ENCODE measurements at places on chromosomes 6 and 20.

DNA sequence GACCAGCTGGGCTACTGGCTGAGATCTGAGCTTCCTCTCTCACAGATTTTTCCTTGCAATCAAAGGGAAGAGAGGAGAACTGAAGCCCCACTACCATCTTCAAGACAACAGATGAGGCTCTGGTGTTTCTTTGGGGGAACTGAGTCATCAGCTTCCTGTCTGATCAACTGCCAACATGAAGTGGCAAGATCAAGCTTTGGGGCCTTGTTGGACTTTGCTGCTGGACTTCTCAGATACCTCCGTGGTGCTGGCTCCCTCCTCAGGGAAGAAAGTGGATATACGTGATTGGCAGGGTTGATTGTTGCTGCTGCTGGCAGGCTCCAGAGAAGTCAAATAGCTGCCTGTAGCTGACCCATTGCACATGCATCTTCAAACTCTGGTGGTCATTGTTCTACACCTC, 3.6 kb upstream of the TOX2 start:
- no peak for DNase-seq

DNA sequence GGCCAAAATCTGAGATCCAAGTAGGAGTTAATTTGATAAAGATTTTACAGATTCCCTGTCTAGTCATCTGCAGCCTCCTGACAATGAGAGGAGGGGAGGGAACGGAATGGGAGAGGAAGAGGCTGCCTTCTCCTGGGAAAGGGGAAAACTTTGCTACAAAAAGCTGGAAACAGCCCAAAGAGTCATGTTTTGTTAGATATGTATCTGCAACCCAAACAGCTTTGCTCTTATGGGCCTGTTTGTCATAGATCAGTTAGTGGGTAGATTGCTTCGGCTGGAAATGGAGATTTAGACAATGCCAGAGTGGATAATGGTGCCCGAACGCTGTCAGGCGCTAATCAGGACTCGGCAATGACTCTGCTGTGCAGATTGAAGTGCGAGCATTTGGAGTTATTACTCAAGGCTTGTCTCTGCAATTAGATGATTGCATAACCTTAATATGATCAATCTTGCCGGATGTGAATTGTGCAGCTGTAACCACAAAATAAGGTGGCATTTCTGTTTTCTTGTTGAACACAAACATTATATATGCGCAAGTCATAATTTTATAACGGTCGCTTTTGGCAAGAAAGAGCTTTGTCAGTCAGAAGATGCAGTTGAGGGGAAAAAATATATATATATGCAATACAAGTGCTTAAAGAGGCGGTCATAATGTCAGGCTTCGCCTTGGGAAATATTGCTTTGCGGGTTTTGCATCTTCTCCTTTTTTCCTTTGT, 92.4 kb upstream of the MAFB start:
- DNase-seq: no peak

GRCh38 chr20:61742097-61742825, 323.4 kb downstream of the TAF4 start:
- DNase-seq: no peak

DNA sequence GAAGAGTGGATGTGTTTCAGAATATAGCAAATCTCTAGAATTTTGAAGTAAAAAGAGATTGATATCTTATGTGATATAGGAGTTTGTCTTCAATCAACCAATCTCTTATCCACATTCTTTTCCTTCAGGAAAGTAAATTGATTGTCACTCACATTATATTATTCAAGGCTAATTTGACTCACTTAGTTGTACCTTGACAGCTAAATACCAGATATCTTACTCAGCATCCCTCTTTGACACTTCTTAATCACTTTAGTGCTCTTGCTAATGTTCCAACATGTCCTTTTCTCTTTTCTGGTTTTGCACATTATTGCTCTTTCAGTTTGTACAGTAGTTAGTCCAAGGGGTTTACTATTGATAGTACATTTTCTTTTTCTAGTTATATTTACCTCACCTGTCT, 286.9 kb upstream of the PTCHD4 start:
- no peak for DNase-seq

GRCh38 chr20:11411765-11412164, 505.9 kb upstream of the BTBD3 start:
- DNase-seq: no peak

- no peak for DNase-seq
These were observed 33.4 kb downstream of the MTRES1 start for GRCh38 chr6:107061125-107062020.

- no peak for DNase-seq
These were observed 215.0 kb upstream of the SGK1 start for GRCh38 chr6:134532694-134533624.

GRCh38 chr6:121356575-121356974, 22.3 kb upstream of the TBC1D32 start:
- no peak for DNase-seq

- DNase-seq: no peak
These were observed 327.3 kb downstream of the HDGFL1 start for GRCh38 chr6:22896696-22897095.

GRCh38 chr6:44068607-44069296, 58.5 kb downstream of the MRPL14 start:
- no peak for DNase-seq

GRCh38 chr20:21509597-21510371, 4.1 kb downstream of the NKX2-2 start:
- DNase-seq: no peak

DNA sequence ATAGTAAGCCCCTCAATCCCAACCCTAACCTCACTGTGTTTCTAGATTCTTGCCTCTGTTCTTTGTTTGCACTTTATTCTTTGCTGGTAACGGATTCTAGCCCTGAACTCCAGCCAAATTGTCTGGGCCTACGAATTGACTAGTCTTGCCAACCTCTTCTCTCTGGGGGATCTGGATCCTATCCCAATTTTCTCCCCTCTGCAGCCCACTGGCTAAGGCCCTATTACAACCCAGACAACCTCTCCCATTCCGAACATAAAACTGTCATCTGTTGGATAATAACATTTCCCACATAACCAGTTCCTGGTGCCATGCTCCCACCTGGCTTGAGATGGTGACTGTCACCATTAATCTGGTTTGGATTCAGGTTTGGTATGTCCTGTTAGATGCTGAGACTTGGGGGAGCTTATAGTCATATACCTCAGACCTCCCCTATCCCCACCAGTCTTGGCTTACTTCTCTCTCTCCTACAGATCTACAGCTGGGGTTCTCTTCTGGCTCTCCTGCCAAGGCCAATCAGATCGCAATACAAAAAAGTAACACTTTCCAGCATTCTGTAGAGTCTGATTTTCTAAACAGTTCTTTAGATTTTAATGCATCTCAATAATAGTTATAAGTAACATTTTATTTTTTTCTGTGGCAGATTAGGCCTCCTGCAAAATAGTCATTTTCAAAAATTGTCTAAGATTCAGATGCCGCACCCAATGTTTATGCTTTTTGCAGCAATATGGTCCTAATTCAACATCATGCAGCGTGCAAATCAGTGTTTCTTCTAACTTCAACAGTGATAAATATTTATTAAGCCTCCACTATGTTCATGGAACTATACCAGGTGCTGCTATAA, 29.8 kb upstream of the AHI1 start:
- no peak for DNase-seq

DNA sequence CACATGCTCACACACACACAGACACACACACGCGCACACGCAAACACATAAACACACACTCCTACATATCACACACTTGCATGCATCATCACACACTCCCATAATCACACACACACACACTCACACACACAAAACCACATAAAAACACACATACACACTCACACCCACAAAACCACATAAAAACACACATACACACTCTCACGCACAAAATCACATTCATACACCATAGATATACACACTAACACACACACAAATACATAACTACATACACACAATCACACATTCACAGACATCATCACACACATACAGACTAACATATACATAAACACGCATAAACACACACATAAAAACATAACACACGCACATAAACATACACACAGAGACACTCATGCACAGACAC, 57.8 kb upstream of the QKI start:
- no peak for DNase-seq

DNA sequence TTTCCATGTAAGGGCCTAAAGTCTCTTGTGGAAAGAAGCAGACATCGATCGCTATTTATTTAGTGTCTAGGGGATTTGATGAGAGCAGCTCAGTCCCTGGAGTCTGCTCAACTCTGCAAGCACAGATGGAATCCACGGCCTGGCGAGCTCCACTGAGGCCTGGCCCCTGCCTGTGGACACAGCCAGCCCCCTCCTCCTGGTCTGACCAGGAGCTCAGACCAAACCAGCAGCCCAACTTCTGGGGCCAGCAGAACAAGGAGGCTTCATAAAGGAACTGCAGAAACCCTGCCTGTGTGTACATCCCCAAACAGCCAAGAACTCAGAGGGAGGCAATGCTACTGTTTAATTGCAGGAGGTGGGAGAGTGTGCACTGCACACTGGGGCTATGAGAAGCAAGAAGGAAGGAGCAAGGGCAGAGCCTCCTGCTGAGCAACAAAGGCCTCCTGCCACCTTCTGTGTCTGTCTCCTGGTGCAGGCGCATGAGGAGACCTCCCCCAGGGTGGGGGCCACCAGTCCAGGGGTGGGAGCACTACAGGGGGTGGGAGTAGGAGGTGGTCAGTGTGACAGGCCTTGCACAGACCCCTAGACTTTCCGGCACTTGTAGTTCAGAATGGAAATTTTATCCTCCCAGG, 3.8 kb downstream of the CST5 start:
- DNase-seq: no peak

GRCh38 chr20:7770578-7770977, 169.7 kb downstream of the HAO1 start:
- DNase-seq: no peak

DNA sequence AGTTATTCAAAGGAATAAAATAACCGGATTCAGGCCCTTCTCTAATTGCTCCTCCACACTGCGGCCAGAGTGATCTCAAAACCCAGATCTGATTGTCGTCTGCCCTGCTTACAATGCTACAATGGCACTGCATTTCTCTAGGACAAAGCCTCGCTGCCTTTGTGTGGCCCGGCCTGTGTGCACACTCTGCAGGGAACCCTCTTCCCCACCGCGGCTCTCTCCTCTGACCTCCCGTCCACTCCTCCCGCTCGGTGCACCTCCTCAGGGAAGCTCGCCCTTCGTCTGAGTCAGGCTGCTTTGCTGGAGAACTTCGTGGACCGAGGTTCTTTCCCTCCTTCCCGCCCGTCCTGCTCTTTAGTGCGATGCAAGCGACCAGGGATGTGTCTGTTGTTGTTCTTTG, 101.6 kb upstream of the SNX9 start:
- no peak for DNase-seq

GRCh38 chr6:47188588-47189021, 121.1 kb downstream of the TNFRSF21 start:
- DNase-seq: no peak

DNA sequence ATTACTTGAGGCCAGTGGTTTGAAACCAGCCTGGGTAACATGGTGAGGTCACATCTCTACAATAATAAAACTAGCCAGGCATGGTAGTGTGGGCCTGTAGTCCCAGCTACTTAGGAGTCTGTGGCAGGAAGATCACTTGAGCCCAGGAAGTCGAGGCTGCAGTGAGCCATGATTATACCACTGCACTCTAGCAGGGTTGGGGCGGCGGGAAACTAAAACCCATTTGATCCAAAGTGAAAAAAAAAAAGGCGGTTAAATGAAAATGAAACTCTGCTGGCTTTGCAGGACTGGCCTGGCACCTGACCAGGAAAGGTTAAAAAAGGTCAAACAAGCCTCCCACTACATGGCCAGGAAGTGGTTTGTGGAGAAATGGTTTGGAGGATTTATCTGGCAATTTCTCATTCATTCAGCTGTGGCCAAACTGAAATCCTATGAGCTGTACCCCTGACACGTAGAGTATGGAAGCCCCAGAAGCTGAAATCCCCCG, 36.6 kb downstream of the MTRES1 start:
- peak; percentile 37 for DNase-seq

DNA sequence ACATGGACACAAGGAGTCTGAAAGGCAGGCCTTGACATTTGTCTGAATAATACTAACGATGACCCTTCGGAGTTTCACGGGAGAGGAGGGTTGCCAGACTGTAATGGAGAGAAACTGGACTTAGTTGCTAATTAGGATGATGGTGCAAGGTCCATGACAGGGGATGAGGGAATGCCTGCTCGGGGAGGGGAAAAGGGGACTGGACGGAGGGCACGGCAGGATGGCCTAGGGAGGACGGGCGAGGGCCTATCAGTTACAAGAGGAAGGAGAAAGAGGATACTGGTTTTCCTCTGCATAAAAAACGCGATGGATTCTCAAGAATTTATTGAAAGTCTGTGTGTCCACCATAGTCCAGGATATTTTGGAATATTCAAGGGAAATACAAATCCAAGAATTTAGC, 42.7 kb downstream of the IRAK1BP1 start:
- DNase-seq: no peak

DNA sequence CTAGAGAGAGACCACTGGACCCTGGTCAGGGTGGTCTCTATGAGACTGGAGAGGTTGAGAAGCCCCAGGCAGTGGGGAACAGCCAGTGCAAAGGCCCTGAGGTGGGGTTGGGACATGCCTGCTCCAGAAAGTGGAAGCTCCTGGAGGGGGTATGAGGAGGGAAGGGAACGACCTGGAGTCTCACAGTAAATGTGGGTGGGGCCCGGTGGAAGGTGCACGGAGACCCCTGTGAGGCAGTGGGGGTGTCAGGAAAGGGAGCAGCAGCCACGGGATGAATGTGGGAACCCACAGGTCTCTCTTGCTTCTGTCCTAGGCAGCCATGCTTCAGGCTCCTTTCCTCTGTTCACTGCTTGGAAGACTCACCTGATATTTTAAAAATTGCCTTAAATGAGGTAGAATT, 1.3 kb upstream of the CST1 start:
- DNase-seq: no peak

GRCh38 chr6:20877008-20877937, 343.0 kb downstream of the CDKAL1 start:
- peak; percentile 76 for DNase-seq

GRCh38 chr20:20712474-20713243, at the start of gene RALGAPA2:
Gene RALGAPA2, minus strand, starts transcription at chr20:20712644. Its CDS starts 164 bp downstream, at chr20:20712480.
- peak; percentile 95 for DNase-seq

DNA sequence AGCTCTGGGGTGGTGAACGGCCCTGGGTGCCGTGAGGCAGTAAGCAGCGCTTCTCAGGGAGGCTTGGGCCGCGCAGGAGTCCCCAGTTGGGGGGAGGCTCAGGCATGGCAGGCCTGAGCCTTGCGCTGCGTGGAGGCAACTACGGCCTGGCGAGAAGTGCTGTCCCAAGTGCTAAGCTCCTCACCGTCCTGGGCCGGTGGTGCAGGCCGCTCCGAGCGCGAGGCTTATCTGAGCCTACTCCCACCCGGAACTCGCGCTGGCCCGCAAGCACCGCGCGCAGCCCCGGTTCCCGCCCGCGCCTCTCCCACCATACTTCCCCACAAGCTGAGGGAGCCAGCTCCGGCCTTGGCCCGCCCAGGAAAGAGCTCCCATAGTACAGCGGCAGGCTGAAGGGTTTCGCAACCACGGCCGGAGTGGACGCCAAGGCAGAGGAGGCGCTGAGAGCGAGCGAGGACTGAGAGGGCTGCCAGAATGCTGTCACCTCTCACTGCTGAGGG, 1.8 kb upstream of the WRNIP1 start:
- no peak for DNase-seq

GRCh38 chr20:41316051-41316450, 1.5 kb downstream of the ZHX3 start:
- DNase-seq: no peak
